Right ventricle myocardium inferior (tissue), 1 donor: ENCODE measurements at places on chromosomes 1 and 21. TPM values are rescaled to one million over a fixed set of nuclear protein-coding genes. Genes with fewer than 3 reads are reported as not detected.

GRCh38 chr1:177480741-177481305 is 310.1 kb downstream of the BRINP2 start:
- DNase-seq: no peak

DNA sequence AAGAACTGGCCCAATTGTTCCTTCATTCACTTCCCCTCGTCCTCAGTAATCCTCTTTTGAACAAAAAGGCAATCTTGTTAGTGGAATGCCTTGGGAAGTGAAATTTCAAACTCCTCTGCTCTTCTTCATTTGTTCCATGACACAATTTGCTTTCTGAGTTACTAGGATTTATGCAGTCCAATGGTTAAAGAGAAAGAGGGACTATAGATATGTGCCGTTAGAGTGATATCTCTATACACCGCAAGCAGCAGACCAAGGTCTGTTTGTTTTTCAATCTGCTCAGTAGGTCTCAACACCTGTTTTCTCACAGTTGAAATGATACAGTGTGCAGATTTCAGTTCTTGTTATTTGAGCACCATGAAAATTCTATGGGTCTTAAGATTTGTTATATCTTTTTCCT is 244.0 kb downstream of the DNM3 start:
- no peak for DNase-seq

- no peak for DNase-seq
Observed at GRCh38 chr21:37932936-37933335, 16.7 kb upstream of the KCNJ6 start.

DNA sequence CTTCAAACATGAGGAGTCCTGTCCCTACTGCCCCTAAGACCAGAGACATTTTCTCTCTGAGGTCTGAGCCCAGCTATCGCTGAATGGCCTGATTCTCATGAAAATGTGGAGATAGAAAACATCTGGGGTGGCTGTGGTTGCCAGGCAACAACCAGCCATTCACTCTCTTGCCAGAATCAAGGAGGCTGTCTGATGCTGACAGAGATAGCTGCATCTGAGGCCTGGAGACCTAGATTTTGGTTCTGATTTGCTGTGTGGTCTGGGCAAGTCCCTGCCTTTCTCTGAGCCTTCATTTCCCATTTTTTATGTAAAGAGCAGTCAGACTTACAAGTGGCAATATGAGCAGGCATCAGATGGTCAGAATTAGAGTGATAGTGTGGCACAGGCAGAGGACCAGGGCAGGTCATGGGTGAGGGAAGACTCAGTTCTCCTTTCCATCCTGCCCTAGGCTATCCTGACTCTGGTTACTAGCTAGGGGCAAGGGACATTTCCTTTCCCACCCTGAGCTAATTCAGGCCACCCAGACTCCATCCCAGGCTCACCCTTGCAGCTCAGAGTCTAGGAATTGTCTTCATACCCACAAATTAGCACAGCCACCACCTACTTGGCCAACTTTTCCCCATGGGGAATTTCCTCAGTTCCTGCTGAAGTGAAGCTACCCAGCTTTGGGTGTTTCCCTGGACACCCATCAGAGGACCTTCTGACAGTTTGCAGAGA is 20.0 kb upstream of the RNF19B start:
- no peak for DNase-seq

- DNase-seq: no peak
Observed at GRCh38 chr21:36429947-36430546, 44.9 kb downstream of the CHAF1B start.

GLIS1 gene
- not detected for total RNA-seq

NECTIN4 gene
- total RNA-seq: not detected
